ENCODE measurements at places on chromosomes 13 and 19.
A peak's percentile ranks its signal among the peaks of the same experiment; 100 is the strongest.

DNA sequence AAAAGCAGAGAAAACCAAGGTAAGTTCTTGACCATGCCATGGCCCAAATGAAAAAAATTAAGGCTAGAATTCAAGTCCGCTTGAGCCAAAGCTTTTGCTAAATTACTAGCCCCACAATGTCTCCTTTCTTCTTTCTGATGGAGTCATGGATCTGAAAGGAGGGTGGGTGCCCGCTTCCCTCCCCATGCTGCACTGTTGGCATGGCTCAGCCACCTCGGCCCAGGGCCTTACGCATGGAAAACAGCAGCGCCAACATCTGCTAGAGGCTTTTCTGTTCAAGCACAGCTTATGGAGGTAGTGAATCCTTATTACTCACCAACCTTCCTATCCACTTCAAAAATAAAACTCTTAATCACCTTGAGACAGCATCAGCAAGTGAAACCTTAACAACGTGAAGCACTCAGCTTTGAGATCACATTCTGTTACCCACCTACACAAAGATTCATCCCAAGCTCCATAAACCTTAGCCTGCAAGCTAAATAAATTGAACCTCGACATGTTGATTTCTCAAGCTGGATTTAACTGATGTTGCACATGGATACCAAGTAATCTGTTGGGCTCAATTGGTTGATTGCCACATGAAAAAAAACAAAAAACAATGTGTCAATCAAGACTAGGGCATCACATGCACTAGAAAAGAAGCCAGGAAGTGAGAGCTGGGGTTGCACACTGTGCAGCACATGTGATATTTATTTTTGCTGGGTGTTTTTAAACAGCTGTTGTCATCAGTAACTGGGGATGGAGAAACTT is 43.4 kb downstream of the TPT1 start:
- DNase-seq, result no peak

GRCh38 chr13:67275351-67275960 is 45.3 kb upstream of the PCDH9 start:
- no peak for DNase-seq

DNA sequence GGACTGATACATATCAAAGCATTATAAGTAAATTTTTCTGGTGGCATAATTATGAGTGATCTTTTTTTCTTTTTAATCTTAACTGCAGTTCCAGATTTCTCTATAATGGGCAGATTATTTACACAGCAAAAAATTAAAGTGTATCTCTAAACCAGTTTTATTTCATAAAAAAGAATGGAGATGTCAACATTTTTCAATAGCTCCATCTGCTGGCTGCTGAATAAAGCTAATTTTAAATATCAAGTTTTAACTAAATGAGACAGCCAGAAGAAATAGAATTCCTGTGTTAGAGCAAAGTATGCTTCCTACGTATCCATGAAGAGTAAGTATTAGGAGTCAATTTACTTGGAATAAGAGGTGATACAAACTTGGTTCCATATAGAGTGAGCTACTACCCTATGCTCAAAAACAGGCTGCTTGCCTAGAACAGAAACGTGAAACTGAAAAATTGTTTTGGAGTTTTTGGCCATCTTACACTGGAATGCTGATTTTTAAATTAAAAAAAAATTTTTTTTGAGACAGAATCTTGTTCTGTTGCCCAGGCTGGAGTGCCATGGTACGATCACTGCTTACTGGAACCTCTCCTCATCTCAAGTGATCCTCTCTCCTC is 5.0 kb upstream of the PDS5B start:
- no peak for DNase-seq

- no peak for DNase-seq
Observed at GRCh38 chr19:8194528-8195267, 14.5 kb upstream of the CERS4 start.

DNA sequence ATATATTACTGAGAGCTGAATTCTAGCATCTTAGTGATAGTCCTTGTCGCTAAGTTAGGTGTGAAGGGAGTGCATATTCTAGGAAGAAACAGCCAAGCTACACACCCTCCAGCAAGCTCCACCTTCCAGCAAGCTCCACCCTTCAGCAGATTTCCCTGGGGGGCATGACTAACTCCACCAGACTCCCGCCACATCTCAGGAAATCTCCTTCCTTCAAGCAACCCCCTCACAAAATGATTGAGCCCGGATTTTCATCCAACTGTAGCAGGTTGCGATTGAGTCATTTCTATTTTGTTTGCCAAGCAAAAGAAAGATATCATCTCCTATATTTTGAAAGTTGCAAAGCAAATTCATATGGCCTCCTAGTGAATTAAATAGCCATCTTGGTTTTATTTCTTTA is 162.1 kb upstream of the TMTC4 start:
- DNase-seq, result no peak

DNA sequence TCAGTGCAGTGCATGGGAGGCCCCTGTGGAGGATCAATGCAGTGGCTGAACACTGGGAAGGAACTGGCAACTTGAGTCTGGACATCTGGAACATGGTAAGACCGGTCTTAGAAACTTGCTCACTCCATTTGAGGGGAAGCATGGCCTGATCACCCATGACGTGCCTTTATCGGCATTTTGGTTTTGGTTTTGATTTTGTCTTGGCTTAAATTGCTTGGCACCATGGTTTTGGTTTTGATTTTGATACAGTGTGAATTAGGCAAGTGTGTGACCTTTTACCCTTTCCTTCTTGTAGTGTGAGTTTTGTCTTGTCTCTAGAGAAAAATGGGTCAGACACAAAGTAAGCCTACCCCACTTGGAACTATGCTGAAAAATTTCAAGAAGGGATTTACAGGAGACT is 77.3 kb downstream of the ZNF486 start:
- no peak for DNase-seq

DNA sequence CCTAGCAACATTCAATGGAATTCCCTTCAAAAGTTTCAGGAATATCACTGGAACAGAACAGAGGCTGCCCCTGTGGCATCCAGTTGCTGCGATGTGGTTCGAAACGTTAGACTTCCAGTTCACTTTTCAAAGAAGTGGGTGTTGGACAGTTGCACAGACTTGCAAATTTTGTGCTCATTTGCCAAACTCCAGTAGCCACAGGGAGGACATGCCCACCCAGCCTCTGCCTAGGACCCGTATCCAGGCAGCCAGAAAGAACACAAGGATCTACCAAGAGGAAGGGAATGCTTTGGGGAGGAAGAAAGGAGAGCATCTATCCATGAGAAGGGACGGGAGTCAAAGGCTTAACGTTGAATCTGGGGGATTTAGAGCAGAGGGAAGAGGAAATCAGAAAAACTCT is at the start of gene METTL21C:
Gene METTL21C, minus strand, starts transcription at position 108 of the 400 bp plus-strand sequence. CDS start 546 bp downstream, outside the sequence.
- DNase-seq, result no peak

GRCh38 chr19:15274477-15274876 is 42.2 kb upstream of the EPHX3 start:
- peak; percentile 11 for DNase-seq

DNA sequence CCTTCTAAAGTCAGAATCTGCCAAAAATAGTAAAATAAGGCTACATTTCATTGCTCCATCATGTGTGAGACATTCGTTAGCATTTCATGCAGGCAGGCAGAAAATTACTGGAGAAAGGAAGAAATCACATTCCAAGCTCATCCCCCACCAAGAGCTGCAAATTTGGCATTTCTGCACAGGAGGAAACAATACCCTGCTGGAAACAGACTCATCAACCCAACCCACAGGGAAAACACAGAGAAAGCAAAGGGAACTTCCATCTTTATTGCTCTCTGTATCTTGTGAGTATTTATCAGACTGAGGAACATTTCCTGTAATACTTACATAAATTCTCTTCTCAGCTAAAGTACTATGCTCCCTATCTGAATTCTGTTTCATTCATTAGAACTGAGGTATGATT is 95.7 kb downstream of the KCTD12 start:
- no peak for DNase-seq

- no peak for DNase-seq
Observed at GRCh38 chr13:102945886-102946285, 100.1 kb downstream of the ERCC5 start.

DNA sequence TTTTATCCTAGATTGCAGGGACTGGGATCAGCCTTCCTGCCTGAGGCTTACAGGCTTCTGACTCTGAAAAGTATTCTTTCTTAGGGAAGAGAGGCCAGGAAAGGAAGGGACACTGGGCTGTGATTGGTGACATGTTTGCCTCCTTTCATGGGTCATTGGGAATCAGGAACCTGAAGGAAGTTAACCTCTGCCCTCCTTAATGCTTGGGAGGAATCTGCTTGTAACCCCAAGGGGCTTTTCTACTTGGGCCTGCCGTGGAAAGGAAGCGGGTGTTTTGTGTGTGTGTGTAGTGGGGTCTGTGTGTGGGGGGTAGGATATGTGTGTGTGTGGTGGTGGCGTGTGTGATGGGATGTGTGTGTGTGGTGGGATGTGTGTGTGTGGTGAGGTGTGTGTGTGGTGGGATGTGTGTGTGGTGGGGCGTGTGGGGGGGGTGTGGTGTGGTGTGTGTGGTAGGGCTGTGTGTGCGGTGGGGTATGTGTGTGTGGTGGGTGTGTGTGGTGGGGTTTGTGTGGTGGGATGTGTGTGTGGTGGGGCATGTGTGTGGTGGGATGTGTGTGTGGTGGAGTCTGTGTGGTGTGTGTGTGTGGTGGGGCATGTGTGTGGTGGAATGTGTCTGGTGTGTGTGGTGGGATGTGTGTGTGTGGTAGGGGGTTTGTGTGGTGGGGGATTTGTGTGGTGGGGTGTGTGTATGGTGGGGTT is 41.3 kb upstream of the NPAS1 start:
- DNase-seq, result no peak

- DNase-seq, result no peak
Observed at GRCh38 chr13:95620030-95620824, 24.3 kb downstream of the DZIP1 start.

Measured in posterior cingulate gyrus (tissue), 11 donors.